ENCODE measurements at places on chromosomes 7 and 10.

DNA sequence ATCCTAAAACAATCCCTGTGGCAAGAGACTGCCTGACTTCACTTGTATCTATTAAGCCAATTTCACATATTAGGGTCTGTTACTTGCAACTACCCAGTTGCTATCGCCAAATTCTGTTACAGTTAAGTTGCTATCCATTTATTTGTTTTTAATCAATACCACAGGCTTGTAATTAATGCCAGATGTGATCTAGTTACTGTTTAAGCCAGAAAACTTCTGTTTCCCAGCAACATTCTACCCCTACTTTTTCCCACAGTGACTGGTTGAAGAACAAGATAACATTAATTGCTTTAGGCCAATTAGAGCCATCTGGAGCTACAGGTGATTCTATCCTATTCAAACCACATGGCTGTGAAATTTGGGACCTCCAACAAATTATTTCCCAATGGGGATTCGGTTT is 131.3 kb downstream of the ALOX5 start:
- DNase-seq = no peak

DNA sequence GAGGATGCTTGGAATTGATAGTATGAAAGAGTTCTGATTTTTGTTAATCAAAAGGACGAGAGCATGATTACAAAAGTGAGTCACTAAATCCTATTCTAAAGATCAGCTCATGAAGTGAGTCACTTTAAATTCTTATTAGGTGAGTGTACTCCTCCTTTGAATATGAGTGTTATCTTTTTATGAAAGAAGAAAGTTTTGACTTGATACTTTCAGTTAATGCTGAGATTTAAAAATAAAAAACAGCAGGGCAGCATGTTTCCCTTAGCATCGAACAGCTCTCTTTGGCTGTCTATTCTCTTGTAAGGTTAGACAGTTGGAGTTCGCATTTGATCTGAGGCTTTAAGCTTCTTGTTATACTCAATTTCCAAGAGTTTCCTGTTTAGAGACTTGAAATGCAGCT is 222.0 kb downstream of the TWIST1 start:
- DNase-seq = peak; percentile 12

DNA sequence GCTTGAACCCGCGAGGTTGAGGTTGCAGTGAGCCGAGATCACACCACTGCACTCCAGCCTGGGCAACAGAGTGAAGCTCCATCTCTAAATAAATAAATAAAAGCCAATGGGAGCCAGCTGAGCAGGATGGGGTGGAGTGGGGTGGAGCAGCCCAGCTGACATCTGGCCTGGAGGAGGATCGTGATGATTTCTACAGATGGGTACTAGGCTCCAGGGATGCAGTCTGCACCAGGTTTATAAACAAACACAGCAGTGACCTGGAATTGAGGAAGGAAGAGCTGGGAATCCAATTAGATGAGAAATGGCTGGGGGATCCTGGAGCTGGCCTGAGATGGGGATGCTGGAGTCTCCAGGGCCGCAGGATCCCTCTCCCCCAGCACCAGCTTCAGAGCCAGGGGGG is 7.3 kb upstream of the GRIFIN start:
- no peak for DNase-seq

- no peak for DNase-seq
Observed at GRCh38 chr10:10869592-10869991, 148.1 kb upstream of the CELF2 start.

DNA sequence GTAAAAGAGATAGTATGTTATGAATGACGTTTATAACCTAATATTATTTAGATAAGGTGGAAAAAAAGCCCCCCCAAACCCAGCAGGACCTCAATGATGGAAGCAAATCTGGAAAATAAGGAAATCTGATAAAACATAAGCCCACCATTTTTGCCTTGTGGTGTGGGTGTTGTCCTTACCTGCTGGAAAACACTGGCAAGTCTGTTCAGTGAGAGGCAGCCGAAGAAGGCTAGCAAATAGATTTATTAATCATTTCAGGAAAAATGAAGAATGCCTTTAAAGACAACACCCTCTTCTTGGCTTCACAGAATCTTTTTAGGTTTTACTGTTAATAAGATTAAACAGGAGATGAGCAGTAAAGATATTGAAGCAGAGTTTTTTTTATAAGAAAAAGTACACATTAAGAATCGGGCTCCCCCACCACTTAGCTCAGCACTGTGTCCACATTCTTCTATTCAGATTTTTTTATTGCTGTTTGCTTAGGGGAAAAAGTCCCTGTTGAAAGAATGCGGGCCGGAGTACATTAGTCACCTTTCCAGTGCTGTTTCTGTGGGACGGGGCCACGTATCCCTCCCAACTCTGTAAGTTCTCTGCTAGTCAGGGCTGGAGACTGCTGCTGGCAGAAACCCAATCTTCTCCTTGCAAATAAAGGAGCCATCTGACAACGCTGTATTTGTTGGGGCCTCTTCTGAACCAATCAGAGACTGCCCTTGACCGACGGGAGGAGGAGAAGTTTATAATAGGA is 104.1 kb downstream of the EVX1 start:
- peak; percentile 90 for DNase-seq

DNA sequence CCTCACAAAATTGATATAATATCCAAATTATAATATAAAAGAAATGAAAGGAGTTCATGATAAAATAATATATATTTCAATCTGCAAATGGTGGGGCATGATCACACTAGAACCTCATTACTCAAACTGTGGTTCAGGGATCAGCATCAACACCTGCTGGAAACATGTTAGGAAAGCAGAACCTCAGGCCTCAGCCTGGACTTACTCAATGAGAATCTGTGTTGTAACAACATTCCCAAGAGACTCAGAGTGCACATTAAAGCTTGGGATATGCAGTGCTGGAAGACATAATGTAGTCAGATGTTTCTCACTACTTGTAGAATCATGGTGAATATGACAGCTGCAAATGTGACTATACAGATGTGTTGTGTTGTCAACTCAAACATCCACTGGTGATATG is 81.7 kb upstream of the ITPRID1 start:
- no peak for DNase-seq
